ENCODE measurements at places on chromosomes 2 and 18.

DNA sequence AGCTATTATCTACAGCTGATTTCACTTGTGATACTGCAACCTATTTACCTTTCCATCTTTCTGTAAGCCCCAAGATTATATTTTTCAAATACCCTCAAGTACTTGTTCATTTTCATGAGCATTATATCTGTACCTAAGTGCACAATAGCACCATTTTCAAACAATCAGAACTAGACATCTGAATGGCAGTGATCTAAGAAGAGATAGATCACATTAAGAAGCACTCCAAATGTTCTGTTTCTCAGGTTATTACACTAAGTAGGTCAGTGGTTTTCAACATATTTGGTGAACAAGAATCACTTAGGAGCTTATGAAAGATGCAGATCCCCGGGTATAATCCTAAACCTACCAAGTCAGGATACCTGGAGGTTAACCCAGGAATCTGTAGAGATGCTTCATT, 872.7 kb downstream of the DCDC2C start:
- DNase-seq = no peak

- no peak for DNase-seq
These were observed 19.7 kb downstream of the EIPR1 start for GRCh38 chr2:3357926-3358325.

DNA sequence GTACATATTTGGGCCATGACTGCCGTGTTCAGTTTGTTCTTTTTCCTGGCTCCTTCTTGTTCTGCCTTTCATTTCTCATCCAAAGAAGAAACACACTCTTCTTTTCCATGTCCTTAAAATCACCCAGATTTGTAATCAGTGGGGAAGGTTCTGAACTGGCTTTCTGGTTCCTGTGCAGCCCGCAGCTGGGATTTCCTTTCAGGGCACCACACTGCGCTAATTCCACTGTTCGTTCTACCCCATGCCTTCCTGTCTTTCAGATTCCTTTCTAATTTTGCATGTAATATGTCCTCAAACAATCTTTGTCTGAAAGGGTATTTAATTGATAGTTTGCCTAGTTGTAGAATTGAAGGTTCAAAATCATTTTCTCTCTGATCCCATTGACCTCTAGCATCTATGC, 94.1 kb downstream of the HS1BP3 start:
- no peak for DNase-seq

- DNase-seq = no peak
These were observed 246.3 kb upstream of the RASGRP3 start for GRCh38 chr2:33230195-33230594.

DNA sequence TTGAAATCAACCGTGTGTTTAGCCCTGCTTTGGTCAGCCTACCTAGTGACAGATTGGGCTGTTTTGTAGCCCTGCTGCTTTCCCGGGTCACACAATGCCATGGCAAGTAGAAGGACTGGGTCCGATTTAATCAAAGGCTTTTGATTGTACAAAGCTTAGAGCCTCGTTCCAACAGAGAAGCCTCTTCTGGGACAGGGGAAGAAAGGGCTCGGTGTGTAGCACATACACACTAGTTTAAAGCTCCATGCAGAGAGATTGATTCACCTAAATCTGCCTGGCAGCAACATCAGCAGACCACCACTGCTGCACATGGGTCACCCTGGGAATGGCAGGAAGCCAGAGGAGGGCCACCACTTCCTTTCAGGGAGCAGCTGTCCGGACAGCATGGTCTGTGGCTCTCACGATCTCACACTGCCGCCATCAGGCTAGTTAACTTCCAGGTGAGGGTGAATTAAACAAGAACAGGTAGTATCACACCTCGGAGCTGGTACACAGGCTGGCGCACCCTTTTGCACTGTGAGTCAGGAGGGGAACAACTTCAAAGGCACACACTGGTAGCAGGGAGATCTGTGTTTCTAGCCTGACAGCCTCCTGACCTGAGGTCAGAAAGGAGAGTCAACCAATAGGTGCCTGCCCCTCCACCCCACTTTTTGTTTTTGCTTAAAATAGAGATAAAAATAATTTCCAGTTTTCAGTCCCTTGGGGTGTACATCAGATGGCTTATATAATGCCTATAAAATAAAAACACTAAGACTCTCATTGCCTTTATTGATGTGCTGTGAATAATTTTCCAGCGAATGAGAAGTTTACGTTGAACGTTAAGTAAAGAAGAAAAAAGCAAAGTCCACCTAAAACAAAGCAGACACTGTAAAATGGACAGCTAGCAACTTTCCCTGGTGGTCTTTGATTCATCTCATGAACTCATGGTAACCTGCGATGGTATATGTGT, 108.5 kb downstream of the CDCA7 start:
- DNase-seq = no peak

DNA sequence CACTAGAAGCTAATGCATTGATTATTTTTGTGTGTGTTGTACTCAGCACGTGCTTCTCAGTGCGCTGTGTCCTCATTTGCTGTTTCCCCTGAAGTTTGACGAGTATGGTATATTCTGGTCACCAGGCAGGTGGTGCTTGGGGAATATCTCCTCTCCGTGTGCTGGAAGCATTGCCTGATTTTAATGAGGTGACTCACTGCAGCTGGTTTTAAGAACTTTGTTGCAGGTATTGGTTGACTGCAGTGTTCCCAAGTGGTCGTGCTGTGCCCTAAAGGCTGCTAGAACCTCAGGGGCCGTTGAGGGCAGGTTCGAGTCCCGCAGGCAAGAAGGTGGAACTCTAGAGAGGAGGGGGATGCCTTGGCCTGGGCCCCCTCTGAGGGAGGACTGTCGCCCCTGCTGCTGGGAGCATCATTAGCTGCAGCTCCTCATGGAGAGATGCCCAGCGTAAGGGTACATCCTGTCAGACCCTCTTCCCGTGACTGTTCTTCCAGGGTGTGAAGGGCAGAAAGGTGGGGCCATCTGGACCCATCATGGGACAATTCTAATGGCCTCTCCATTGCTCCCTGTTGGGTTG, 82.6 kb downstream of the AGAP1 start:
- no peak for DNase-seq

DNA sequence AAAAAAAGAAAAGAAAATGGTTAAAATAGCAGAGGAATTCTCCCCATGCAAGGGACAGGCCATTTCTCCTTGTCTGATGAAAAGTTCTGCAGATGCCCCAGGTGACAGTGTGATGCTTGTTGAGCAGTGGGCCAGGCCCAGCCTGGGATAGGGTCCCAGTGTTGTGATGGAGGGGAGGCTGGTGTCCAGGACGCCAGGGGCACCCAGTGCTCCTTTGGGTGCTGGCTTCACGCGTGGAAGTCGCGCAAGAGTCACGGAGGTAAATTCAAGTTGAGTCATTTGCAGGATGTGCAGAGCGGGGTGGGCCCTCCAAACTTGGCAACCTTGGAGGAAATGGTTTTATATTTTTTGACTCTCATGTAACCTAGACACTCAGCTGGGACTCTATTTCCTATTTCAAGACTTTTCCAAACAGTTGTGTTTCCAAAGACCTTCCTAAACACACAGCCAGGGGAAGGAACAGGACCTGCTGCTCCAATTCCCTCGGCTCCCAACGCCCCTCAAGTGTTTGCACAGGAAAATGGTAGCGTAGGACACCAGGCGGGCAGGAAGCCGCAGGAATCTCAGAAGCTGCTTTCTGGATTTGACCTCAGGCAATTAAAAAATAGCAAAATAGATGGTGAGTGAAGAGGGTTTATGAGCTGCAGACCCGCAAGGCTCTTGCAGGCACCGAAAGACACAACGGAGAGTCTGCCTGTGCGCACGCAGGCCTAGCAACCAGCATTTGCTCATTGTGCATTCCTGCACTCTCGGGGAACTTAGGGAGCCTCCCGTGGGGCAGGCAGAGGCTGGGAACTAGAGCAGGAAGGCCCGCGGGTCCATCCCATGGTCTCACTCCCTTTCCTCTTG, 107.1 kb upstream of the ODC1 start:
- no peak for DNase-seq
